AG08395 (cell line): ENCODE measurements at places on chromosomes 13 and 19.
A peak's percentile ranks its signal among the peaks of the same experiment; 100 is the strongest.

DNA sequence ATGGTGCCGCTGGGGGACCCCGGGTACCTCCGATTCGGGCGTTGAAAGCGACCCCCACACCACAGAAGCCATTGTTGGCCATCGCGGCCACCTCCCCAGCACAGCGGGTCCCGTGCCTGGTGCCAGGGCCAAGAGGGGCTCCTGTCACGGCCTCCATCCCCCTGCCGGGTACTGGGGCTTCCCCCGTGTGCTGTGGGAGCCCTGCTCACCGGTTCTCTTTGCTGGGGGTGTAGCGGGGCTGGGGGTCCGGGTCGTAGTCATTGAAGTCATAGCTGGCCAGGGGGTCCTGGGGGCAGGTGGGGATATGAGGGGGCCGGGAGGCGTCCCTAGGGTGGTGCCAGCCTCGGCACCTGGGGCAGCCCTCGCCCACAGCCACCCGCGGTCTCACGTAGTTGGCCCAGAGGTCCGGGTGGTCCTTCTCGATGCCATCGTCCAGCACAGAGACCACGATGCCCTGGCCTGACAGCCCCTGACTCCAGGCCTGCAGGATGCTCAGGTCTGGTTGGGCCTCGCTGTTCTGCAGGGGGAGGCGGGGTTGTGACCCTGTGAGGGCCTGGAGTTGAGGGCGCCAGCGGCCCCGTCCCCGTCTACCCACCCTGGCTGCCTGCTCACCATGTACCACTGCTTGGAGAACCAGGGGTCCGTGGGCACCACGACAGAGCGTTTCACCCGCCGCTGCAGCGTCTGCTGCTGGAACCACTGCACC, 2.4 kb downstream of the PCSK4 start:
- DNase-seq: no peak

DNA sequence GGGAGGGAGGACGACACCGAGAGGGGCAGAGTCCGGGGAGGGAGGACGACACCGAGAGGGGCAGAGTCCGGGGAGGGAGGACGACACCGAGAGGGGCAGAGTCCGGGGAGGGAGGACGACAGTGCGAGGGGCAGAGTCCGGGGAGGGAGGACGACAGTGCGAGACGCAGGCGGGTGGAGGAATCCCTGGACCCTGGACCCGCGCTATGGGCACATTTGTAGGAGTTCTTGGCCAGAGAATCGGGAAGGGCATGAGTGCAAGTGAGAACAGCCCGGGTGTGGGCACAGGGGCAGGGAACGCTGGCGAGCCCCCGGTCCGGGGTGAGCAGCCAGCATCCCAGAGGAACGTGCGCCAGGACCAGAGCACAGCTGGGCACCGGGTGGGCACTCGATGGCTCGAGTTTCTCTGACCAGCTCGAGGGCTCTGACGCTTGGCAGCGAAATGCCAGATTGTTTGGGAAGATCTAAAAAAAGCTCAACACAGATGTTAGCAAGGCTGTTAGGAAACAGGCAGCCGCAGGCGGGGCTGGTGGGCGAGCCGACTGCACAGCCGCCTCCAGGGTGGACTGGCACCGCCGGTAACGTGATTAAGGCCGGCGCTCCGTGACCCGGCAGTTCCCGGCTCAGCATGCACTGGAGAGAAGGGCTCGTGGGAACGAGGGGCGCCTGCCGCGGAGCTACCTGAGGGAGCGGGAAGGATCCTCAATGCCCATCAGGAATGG, 17.9 kb upstream of the C2CD4C start:
- no peak for DNase-seq

- no peak for DNase-seq
Measured at GRCh38 chr19:49932731-49933131, 3.4 kb upstream of the NUP62 start.

- DNase-seq: no peak
Measured at GRCh38 chr19:47243364-47243775, 12.4 kb upstream of the BBC3 start.

DNA sequence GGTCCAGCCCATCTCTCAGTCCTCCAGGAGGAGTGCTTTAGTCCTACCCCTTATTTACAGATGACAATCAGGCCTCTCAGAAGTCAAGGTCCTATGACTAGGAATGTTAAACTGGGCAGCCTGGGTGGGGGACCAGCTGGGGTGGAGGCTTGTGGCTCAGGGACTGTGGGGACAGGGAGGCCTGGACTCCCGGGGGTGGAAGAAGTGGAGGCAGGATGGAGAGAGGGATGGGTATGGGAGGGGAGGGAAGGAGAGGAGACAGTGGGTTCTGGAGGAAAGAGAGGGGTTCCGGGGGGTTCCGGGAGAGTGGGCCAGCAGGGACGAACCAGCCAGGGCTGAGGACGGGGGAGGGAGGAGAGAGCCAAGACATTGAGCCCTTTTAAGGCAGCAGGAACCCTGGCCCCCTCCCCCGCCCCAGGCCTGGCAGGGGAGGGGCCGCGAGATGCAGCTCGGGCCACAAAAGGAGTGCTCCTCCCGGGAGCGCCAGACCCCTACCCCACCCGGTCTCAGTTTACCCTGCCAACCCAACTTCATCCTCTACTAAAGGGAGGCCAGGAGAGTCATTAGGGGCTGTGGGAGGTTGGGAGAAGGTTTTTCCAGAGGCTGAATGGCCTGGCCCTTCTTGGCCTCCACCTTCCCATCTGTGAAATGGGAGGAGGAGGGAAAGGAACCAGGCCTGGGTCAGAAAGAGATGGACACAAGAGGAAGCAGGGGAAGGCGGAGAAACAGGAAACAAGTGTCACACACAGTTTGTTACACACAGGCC, 1.7 kb downstream of the DMPK start:
- DNase-seq: no peak

DNA sequence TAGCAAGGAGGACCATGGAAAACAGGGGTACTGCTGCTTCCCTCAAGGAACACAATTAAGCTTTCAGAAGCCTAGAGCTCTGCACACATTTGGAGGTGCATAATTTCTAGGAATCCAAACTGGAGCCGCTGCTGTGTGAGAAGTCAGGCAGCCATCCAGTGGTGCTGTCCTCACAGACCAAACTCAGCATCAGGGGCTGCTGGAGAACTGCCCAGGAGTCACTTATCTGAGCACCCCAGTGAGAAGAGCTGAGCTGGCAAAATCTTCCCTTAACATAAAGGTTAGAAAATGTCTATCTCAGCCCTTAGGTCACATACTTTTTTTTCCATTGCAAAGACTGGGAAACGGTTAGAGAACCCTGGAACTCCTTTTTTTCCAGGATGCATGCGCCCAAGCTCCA, 72.8 kb downstream of the ATP7B start:
- DNase-seq: no peak

- DNase-seq: no peak
Measured at GRCh38 chr19:46211201-46211881, 18.2 kb upstream of the IGFL1 start.

- no peak for DNase-seq
Measured at GRCh38 chr13:61685682-61686012, 270.0 kb upstream of the PCDH20 start.

DNA sequence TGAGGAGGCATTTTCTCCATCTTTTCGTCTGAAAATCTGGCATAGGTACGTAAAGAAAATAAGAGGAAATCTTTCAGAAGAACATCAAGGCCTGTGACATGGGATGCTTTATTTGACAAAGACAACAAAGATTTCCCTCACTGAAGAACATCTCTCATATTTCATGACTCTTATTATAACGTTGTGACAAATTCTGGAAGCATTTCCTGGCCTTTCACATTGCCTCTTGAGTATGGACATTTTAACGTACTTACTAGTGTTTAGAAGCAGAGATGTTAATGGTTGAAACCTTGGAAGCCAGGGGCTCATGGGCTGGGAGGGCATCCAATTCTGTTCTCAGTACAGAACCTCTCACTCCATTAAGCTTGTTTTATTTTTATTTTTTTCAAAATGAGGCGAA, 210.8 kb downstream of the DCT start:
- no peak for DNase-seq

DNA sequence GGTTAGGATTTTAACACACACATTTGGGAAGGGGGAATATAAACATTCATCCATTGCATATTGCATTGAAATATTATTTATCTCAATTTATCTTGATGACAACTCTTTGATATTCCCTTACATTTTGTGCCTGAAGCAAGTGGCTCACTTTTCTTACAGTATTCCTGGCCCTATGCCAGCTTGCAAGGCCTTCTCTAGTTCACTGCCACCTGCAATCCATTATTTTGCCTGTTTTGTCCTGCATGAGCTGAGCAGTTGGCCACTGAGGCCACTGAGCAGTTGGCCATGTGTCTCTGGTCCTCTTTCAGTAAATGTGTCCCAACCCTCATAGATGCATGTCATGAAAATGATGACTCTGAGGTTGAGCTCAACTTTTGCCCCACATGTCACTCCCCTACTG, 49.8 kb downstream of the CBY2 start:
- no peak for DNase-seq

DNA sequence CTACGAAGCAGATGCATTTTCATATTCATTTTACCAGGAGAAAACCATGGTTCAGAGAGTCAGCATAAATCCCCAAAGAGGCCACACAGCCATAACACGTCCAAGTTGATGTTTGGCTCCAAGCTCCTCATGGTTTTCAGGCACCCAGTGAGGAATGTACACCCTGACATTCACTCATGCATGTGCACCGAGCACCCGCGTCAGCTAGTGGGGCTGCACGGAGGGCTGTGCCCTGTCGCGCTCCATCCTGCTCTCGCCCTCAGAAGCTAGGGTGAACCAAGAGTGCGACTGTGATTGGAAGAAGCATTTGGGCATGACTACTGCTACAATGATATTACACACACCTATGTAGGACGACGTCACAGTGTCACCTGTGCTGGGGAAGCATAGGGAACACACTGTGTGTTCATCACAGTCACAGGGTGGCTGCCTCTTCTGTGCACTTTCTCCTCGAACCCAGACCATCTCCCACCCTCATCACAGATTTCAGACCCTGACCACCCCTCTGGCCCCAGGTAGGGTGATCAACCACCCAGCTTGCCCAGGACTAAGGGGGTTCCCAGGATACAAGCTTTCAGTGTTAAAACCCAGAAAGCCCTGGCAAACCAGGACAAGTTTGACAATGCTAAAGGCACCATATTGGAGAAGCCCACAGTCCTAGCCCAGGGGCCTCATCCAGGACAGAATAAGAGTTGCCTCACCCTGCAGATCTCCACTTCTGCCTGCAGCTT, 148.6 kb upstream of the ZNF507 start:
- no peak for DNase-seq

- no peak for DNase-seq
Measured at GRCh38 chr13:98693756-98694155, 58.7 kb downstream of the SLC15A1 start.

DNA sequence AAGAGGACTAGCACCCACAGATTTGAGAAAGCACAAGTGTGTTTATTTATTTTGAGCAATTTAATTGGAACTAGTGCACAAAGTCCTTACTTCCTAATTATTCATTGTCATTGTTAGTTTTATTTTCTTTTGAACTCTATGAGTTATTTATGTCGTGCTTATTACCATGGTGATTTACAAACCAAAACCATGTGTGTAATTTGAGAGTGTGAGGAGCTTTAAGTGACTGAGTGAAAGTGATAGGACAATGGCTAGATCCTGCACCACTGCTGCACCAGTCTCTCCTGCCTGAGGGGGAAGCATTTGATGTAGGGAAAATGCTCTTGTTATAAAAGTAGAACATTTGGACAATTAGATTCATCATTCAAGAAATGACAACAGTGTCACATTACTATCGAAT, 172.3 kb upstream of the KLF12 start:
- DNase-seq: no peak

DNA sequence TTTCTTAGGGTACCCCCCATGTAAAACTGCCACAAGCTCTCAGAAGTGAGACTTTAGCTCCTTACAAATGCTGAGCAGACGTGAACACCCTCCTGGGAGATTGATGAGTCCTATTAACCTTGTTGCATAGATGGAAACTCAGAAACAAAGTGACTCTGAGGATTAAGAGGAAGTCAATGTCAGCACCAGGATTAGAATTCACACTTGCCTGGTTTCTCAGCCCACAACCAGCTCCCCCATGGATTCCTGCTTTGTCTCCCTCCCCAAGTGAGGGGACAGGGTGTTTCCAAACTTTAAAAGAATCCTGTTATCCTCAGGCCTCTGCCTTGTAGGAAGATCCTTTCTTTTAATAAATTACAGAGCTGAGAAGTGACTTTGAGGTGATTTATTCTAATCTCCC, 324.4 kb downstream of the NDFIP2 start:
- no peak for DNase-seq

DNA sequence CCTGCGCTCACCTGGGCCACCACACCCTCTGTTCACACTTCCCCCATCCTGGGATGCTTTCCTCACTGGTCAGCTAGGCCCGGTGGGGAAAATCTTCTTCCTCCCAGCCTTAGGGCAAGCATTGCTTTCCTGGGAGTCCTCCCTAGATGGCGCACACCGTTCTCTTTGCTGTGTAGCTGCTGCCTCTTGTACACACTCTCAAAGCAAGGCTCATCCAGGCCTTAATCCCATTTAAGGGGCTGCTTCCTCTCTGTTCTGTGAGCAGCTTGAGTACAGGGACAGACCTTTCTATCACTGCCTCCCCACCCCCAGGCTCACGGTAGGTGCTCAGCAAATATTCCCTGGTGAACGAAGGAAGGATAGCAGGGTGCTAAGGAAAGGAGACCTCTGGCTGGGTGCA, 11.1 kb downstream of the SLC7A10 start:
- DNase-seq: peak; percentile 57

- no peak for DNase-seq
Measured at GRCh38 chr19:23254141-23254910, 4.1 kb upstream of the ZNF724 start.
